ENCODE measurements at places on chromosomes 2 and 18.

DNA sequence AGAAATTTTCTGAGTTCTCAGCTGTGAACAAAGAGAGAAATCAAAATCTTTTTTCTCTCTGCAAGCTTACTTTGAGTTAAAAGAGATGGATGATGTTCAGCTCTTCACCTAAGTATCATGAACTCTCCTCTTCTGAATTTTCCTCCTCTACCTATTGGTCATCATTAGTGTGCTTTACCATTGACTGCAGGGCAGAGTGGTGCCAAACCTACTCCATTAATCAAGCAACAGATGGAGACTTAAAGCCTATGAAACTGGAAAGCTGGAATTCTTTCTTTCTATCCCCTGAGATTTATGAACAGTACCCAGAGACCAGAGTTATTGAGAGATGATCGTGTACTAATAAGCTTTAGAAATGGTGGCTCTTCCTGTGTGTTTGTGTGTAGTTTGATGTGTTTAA lies 31.3 kb upstream of the LINC00305 start:
- DNase-seq: no peak

GRCh38 chr2:170122883-170123547 lies 54.9 kb upstream of the MYO3B start:
- no peak for DNase-seq

- no peak for DNase-seq
These were observed 27.7 kb downstream of the LAMA3 start for GRCh38 chr18:23716966-23717365.

DNA sequence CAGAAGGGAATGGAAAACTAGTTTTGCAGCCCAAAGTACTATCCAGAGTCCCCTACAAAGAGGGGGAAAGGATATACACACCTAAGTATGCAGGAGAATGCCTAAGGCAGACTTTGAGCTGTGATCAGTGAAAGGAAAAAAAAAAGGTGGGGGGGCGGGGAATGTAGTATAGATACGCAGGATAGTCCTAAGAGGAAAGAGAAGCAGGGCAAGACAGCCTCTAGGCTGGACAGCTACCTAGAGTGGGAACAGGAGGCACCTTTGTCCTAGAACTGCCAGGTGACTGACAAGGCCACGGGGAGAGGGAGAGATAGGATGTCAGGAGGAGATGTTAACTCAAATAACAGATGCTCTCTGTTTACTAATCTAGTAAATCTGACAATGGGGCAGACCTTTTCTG lies 6.0 kb downstream of the REEP1 start:
- no peak for DNase-seq

All from activated CD4-positive, CD25-positive, alpha-beta regulatory T cell (primary cell).